ENCODE measurements at places on chromosomes 1 and 21. TPM values are rescaled to one million over a fixed set of nuclear protein-coding genes. Genes with fewer than 3 reads are reported as not detected.

- DNase-seq = no peak
Observed at GRCh38 chr1:94322696-94323095, 85.3 kb upstream of the ARHGAP29 start.

- no peak for DNase-seq
Observed at GRCh38 chr1:19205845-19206244, 4.2 kb downstream of the UBR4 start.

DNA sequence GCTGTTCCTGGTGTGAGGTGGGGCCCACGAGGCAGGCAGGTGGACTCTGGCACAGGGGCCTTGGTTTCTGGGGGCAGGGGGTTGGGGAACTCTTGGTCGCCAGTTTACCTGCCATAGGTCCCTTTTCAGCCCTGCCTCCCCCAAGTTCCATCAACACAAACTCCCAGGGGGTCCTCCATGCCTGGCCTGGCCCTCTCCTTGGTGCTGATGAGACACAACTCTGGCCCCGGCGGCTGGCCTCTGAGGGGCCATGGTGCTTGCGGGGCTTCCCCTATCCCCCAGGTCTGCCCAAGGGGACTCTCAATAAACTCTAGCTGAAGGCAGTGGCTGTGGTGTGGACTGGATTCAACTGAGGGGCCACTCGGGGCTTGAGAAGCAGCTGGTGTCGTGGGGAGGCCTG, 16.0 kb downstream of the HTR6 start:
- DNase-seq = no peak

DNA sequence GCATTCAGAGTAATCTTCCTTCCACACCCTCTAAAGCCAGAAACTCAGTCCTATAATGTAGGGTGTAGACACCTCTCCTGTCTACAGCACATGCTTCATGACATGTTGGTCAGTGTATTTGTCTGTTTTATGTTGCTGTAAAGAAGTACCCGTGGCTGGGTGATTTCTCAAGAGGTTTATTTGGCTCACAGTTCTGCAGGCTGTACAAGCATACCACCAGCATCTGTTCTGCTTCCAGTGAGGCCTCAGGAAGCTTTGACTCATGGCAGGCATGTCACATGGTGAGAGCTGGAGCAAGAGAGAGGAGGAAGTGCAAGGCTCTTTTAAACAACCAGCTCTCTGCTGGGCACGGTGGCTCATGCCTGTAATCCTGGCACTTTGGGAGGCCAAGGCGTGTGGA, 12.1 kb downstream of the PLOD1 start:
- DNase-seq = no peak

- DNase-seq = peak; percentile 87
Observed at GRCh38 chr1:247407180-247407616, 8.8 kb upstream of the NLRP3 start.

DNA sequence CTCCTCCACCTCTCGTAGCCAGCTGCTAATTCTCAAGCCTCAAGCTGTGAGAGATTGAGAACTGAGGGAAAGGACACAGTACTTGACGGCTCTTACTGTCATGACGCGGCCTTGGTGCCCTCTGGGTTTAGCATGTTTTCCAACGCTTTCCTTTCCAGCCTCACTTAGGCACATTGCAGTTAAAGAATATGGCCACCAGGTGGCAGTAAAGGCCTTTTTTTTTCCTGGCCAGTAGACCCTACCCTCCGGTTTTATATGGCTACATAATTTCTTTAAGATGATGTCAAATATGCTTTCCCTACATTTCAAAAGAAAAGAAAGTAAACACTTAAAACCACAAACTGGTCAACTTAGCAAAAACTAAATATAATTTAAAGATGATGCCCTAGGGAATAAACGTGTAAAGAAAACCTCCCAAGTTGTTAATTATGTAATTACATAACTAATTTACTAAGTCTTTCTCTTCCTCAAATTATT, 56.8 kb upstream of the PRDX6 start:
- DNase-seq = peak; percentile 77

DNA sequence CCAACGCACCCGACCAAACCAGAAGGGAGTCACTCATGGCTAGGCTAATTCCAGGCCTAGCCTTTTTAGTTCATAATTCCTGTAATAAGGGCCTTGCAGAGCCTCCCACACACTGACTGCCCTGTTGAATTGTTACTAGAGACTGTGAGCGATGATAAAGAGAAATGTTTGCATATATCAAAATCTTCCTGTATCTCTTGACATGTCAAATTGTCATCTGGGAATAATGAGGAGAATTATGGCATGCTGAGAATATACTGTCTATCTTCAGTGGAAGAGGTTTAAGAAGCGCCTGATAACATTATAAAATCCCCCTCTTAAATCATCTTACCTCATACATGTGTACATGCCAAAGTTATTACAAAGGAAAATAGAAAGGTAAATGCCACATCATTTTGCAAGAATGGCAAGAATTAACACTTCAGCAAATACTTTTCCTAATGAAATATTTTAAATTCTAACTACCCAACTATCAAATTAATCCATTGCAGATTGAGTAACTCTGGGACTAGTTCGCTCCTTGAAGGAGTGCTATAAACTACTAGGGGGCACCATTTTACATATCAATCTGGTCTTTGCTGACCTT, 144.1 kb downstream of the CENPF start:
- no peak for DNase-seq

- no peak for DNase-seq
Observed at GRCh38 chr1:14440731-14441130, 157.8 kb upstream of the KAZN start.

DNA sequence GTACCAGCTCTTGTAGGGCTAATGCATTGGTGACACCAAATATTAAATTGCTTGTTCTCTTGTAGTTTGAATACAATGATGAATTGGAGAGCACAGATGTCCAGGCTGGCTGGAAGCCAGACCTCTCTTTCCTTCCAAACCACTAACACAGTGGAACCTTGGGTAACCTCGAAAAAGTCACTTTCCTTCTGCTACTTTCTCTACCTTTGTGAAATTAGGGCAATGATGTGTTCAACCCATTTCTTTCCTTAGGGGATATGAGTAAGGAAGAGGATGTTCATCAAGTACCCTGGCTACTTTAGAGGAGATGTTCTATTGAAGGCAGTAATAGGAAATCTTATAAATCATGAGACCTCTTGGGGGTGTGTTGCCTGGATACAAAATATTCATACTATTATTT, 55.7 kb downstream of the XCL2 start:
- no peak for DNase-seq

- no peak for DNase-seq
Observed at GRCh38 chr1:16126160-16126559, 29.7 kb downstream of the EPHA2 start.

DNA sequence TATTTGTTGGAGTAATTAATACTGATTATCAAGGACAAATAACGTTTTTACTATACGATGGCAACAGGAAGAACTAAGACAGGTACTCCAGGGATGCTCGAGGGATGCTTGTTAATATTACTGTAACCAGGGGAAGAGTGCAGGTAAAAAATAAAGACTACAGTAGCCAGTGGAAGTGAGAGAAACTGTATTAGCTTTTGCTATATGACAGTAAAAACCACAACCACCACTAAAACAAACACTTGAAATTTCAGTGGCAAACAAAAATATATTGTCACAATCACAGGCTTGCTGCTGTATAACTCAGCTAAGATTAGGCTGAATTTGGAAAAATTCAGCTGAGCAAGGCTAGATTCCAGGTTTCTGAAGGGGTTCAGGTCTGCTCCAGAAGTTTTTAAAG, 812.6 kb upstream of the ADGRL4 start:
- DNase-seq = no peak

The CPLANE2 gene
- 1.4 TPM for total RNA-seq

The CORT gene
- 0.34 TPM for total RNA-seq
